Breast epithelium (tissue), 4 donors: ENCODE measurements at places on chromosomes 16 and 17. TPM values are rescaled to one million over a fixed set of nuclear protein-coding genes. Genes with fewer than 3 reads are reported as not detected.
A peak's percentile ranks its signal among the peaks of the same experiment; 100 is the strongest.

DNA sequence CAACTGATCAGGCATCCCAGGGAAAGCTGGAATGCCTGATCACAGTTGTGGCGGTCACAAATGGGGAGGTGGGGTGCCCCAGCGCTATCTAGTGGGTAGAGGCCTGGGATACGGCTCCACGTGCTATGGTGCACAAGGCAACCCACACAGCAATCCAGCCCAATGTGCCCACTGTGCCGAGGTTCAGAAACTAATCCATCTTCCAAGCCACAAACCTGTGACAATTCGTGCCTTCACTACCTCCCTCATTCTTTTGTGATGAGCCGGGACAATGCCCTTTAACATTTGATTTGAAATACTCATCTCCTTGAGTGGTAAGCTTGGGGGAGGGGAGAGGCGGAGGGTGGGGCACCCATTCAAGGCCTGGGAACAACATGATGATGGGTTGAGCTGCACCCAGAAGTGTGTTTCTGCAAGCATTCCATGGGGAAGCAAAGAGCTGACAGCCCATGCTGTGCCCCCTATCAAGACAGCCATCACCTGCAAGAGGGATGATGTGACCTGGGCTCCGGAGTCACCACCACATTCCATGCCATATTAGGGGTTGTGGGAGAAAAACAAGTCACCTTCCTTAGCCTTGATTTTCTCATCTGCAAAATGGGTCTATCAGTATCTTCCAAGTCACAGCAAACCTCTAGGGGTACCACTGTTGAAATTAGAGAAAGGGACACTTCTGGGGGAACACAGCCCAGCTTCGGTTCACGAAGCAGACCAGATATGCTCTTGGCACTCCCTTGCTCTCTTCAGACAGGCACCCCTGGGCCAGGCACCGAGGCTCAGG is 3.7 kb downstream of the ELOB start:
- DNase-seq, result no peak

The AIPL1 gene
- total RNA-seq, result not detected

DNA sequence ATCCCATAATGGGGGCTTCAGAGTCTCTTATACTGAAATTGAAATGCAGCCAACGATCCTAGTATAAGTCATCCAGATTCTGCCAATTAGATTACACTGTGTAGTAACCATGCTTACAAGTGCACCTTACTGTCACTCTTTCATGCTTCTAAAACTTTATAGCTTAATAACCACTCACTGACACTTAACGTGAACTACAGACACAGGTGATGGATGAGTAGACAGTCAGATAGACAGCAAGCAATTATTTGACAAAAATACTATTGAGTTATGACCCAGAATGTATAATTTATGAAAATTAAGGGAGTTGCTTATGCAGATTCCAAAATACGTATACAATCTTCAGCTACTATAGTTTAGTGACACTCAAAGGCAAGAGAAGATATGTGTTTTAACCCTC is 6.3 kb downstream of the CDH8 start:
- DNase-seq, result no peak

GRCh38 chr17:67051155-67051538 is 6.8 kb downstream of the CACNG1 start:
- DNase-seq, result peak; percentile 24

The KCNJ12 gene
- total RNA-seq, result 0.73 TPM

The SYNGR2 gene
- total RNA-seq, result 64.2 TPM

DNA sequence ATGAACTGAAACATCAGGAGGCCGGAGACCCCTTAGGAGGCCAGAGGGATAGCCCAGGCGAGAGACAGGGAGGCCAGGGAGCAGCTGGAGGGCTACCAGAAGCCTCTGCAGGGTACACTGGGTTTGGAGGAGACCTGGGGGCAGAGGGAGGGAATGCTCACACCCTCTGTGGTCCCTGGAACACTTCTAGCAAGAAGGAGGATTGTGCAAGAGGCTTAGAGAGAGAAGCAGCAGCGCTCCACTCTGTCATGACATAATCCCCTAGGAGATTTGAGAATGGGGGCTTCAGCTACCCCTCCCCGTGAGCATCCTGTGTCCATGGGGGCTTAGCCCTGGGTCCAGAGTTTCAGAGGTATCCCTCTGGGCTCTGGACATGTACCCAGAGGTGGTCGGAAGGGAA is 15.8 kb downstream of the GPR142 start:
- no peak for DNase-seq

The PITPNM3 gene
- 1.8 TPM for total RNA-seq

DNA sequence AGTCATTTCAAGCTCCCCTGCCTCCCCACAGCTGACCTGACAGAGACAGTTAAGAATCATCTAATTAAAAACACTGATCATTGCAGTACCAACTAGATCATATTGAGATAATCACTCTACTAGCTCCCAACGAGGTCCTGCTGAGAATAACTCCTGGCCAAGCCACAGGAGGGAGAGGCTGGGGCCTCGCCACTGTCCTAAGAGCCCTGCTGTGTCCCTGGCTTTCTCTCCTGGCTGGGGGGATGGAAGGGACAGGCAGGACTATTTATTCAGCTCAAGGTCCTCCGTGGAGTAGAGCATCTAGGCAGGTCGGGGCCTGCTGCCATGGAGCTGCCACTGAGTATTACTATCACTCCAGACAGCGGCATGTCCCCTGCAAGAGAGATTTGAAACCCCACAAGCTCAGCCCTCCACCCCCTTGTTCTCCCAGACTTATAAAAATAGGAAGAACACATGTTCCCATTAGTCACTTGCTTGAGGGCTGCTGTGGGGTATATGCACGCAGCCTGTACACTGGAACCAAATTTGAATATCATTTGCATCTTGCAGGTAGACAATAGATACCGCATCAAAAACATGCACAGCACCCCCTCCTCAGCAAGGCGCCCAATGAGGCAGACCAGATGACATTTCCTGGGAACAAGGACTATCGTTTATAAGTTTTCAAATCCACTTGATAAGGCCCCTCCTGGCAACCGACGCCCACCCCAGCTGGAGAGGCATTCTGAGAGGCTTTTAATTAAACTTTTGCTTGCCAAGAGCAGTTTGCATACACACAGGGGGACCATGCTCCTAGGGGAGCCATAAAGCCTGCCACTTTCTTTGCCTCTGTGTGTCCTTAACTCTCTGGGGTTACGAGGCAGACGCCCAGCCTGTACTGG is 385.2 kb upstream of the ZFHX3 start:
- no peak for DNase-seq

The CDK5R1 gene
- total RNA-seq, result 0.66 TPM

- DNase-seq, result no peak
These were observed 2.6 kb downstream of the GGT6 start for GRCh38 chr17:4557626-4558346.

DNA sequence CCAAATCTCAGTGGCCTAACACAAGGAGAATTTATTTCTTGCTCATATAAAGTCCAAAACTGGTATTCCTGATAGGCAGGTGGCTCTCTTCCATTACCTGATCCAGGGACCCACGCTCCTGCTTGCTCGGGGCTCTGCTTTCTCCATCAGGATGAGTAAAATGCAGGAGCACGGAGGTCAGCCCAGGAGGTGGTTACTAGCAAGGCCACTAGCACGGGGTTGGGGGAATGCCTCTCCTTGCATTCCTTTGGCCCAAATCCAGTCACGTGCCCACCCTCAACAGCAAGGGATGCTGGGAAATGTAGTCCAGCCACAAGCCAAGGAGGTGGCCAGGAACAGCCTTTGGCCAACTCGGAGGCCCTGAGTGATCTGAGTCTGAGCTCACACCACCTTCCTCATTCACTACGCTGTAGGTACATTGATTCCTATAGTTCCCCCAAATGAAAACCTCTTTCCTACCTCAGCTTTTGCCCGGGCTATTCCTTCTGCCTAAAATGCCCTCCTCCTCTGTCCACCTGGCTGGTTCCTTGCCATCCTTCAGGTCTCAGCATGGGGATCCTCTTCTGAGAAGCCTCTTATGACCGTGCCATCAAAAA is 38.3 kb upstream of the HAPSTR1 start:
- no peak for DNase-seq

DNA sequence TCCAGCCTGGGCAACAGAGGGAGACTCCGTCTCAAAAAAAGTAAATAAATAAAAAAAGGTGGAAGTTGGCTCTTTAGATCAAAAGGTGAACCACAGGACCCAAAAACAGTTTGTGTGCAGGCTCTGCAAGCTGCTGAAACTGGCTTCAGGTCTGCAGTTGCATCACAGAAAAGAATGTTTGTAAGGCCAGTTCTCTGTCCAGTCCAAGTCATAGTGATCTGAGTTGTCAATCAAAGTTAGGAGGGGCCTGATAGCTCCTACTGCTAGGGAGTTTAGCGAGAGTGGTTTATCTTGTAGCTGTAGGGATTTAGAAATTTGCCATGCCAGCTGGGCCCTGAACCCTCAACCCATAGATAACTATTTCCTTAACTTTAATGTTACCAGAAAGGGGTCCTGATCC is 101.2 kb upstream of the CACNG5 start:
- no peak for DNase-seq

The ITGB4 gene
- total RNA-seq, result 125 TPM

DNA sequence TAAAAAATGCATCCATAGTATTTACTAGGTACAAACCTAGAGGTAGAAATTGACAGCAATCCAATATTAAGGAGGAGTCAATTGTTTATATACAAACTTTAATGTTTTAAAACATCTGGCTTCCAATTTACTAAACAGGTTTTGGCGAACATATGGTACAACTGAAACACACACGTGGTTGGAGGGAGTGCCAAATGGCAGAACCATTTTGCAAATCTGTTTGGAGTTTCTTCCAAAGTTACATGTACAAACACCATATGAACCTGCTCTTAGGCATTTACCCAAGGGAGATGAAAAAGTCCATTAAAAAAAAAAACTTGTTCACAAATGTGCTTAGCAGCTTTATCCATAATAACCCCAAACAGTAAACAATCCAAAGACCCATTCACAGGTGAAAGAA is 159.8 kb upstream of the MYOCD start:
- no peak for DNase-seq

GRCh38 chr17:30151471-30151870 is 34.9 kb downstream of the NSRP1 start:
- DNase-seq, result no peak

DNA sequence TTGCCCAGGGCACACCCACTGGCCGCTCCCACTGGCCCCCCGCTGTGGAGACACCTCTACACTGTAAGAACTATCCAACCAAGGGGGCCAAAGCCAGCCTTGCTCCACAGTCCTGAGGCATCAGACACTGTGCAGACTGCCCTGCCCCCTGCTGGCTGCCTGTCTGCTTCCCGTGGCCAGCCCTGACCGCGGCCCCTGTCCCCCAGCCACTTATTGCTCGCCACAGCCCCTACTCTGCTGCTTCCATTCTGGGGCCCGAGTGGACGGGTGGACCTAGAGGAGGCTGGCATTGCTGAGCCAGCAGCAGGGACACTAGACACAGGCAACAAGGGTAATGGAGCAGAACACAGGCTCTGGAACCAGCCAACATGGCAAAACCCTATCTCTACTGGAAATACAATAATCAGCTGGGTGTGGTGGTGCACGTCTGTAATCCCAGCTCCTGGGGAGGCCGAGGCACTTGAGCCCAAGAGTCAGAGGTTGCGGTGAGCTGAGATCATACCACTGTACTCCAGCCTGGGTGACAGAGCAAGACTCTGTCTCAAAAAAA is 19.7 kb upstream of the LRRC37A3 start:
- DNase-seq, result no peak

DNA sequence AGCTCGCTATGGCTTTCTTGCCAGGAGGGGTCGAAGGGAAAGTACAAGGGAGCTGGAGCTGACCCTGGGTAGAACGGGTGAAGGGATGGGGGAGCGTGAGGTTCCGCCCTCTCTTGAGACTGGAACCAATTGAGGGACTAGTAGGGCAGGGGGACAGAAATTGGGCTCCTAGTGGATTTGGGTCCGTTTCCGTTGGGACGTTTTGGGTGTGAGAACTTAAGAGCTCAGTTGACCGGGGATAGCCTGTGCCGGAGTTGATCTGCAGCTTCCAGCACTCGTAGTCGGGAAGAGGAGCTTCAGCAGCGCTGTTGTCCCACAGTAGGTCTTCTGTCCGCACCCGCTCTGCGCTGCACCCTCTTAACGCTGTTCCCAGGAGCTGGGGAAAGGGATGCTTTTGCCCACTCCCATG is 481 bp downstream of the CNTROB start:
- peak; percentile 34 for DNase-seq

DNA sequence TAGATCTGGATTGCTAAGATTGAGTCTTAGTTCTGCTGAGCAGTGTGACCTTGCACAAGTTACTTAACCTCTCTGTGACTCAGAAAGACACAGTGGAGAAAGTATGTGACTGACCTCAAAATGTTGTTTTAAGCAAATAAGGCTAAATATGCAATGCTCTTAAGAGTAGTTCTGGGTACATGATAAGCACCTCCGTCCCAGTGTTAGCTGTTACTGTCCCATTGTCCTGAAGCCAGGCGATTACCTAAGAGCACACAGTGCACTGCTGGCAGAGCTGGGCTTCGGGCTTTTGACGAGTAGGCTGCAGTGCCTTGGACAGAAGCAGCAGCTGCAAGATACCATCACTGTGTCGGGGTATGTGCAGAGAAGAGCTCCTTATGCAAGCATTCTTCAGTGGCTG is 32.7 kb upstream of the FOXF1 start:
- DNase-seq, result no peak

DNA sequence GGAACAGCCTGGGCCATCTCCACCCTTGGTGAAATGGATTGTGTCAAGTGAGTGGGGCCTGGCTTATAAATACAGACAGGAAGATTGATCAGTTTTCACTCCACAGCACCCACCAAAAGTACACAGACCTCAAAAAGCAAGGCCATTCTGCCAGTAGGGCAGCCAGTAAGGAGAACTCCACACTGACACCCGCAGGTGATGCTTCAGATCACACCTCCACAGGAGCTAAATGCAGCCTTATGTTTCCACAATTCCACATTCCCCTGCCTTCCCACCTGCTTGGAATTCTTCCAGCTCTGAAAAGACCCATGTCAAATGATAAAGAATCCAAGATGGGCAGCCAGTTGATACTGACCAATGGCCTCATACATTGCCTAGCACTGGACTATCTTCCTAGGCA is 191.1 kb downstream of the ZFHX3 start:
- no peak for DNase-seq

The SLC6A2 gene
- 0.66 TPM for total RNA-seq

GRCh38 chr16:79519448-79519847 is 81.1 kb downstream of the MAF start:
- DNase-seq, result no peak

DNA sequence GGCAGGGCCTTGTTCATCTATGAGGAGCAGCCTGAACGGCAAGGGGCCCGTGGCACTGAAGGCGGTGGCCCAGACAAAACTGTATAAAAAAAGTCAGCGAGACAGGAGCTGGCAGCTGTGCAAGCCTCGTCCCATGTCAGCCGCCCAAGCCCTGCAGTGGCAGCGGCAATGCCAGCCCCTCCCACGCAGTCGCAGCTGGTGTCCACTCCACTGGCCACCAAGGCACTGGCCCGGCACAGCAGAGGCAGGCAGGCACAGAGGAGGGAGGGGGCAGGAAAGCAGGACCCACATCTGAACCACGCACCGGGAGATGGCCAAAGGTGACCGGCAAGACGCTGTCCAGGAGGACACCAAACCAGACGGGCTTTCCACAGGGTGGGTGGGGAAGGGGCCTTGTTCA is 15.9 kb upstream of the C16orf95 start:
- no peak for DNase-seq

The CDH11 gene
- total RNA-seq, result 41.8 TPM
